HFFc6 (cell line): ENCODE measurements at places on chromosomes 16 and 17. TPM values are rescaled to one million over a fixed set of nuclear protein-coding genes. Genes with fewer than 3 reads are reported as not detected.

Gene TANC2
- total RNA-seq = 69.9 to 85.5 TPM (median 70.2 TPM) in 3 replicates

GRCh38 chr16:57736419-57737351 is 1.1 kb downstream of the KATNB1 start:
- DNase-seq = peak; percentile 78

- no peak for DNase-seq
Measured at GRCh38 chr16:5017678-5017969, 16.1 kb downstream of the NAGPA start.

Gene RASL10B
- 2.2 to 5.0 TPM (median 3.8 TPM) in 3 replicates for total RNA-seq

Gene SLC6A2
- not detected in 3 replicates for total RNA-seq

Gene CCDC78
- total RNA-seq = 3.4 to 4.5 TPM (median 4.1 TPM) in 3 replicates

Gene KRT34
- 67.3 to 256 TPM (median 175 TPM) in 3 replicates for total RNA-seq

DNA sequence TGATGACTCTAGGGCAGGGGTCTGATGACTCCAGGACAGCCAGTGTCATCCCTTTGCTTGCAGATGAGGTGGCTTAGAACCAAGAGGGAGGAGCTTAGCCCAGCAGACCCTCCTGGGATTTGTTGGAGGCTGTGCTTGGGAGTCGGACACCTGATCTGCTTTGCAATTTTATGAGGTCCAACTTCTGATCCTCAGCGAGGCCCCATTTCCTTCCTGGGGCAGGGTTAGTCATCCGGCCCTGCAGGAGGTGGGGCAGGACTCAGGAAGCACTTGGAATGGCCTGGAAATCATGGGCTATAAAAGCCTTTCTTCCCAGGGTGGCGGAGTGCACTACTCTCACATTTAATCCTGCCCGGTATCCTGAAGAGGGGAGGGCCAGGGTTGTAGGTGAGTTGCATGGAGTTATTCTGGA is 168.5 kb downstream of the MSI2 start:
- no peak for DNase-seq

- peak; percentile 68 for DNase-seq
Measured at GRCh38 chr17:50169121-50169764, 3.4 kb downstream of the SGCA start.

- no peak for DNase-seq
Measured at GRCh38 chr16:9843424-9844018, 338.7 kb downstream of the GRIN2A start.

- no peak for DNase-seq
Measured at GRCh38 chr17:48513666-48514455, 16.9 kb downstream of the HOXB1 start.

DNA sequence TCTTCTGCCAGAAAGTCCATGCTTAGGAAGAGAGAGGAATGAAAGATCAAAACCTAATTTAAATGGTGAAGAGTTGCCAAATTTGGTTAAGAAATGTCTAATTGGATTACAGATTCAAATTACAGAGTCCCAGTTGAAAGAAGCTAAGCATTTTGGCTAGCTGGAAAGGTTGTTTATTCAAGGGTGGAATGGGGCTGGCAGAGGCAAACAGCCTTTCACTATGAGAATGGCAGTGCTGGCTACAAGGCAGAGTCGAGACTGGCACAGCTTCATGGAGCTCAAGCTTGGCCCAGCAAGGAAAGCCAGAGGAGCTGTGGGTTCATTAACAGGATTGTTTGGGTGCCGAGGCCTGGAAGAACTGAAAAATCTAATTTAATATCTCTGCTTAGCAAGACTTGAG is 13.6 kb downstream of the MAP3K3 start:
- no peak for DNase-seq

Gene OTOP2
- not detected in 3 replicates for total RNA-seq

Gene SLX1A
- 15.0 to 27.1 TPM (median 20.4 TPM) in 3 replicates for total RNA-seq

DNA sequence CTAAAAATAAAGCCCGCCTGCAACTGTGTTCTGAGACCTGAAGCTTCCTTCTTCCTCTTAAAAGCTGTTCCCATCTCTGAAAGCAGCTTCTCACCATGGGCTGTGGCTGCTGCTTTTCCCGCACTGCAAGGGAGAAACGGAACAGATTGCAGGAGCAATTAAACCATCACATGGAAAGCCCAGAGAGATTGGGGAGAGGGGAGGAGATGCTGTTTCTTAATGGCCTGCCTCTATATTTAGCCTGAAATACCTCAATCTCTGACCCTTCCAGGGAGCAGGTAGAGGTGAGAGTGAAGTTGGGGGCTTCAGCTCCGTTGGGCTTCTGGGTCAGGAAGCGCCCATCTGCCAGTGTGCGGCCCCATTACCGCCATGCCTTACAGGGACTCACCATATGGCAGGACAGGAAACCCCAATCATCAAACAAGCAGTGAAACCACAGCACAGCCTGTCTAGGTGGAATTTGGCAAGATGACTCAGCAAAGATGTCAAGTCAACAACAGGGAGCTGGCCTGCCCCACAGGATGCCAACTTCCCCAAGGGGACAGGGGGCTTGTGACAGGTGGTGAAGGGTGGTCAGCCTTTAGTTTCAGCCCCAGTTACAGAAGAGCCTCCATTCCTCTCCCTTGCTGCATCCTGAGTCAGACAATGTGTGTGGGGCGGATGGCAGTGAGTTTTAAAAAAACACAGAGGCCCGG is 286.6 kb upstream of the CCL2 start:
- no peak for DNase-seq

DNA sequence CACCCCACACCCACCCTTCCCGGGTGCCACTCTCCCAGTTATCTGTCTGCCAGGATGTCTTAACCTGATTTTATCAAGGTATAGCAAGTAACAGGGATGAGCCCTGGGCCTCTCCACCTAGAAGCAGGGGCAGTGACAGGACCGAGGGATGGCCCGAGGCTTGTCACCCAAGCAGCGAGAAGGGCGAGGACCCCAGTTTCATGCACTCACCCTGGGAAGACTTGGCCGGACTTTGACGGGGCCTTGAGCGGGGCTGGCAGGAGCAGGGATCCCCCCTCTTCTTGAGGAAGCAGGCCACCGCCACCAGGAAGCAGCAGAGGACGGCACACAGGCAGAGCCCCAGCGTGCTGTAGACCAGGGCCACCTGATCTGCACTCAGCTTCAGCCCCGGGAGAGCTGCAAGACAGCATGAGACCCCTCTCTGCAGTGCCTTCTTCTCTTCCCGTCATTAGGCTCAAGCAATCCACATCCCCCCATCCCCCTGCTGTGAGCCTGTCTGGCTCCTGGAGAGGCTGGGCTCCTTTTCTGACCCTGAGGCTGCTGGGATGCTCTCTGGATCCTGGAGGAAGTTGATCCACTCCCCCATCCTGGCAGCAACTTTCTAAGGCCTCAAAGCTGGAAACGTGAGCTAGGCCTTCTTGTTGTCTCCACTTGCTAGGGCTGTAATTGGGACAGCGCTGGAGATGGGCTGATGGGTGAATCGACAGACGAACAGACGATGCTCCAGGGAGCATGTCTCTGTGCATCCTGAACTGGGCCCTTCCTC is 31.6 kb downstream of the TNFRSF13B start:
- no peak for DNase-seq

Gene PRR35
- not detected in 2 replicates for total RNA-seq

- DNase-seq = no peak
Measured at GRCh38 chr17:82019690-82020571, 2.7 kb downstream of the CENPX start.

GRCh38 chr17:75088465-75089417 is 987 bp downstream of the SLC16A5 start:
- DNase-seq = peak; percentile 38

GRCh38 chr16:89708481-89708931 is 7.0 kb upstream of the SPATA2L start:
- DNase-seq = no peak

GRCh38 chr17:64017381-64017980 is 3.0 kb downstream of the ICAM2 start:
- no peak for DNase-seq

DNA sequence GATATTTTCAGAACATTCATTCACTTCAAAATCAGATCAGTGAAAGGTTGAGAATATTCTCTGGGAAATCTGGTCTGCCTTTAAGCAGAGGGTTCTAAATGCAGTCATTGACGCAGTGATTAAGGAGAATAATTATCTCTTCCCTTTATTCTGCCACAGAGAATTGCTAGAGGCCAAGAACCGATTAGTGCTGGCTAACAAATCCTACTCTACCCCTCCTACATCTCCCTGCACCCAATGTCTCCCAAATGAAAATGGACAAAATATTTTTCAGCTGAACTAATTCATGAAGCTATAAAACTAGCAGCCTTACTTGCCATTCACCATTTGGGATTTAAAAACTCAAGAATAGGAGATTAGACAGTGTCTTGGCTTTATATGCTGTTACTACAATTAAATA is 185.5 kb upstream of the SOX9 start:
- DNase-seq = no peak

GRCh38 chr17:37485938-37486570 is 3.6 kb upstream of the DUSP14 start:
- no peak for DNase-seq

Gene GNGT2
- total RNA-seq = not detected in 3 replicates

Gene DNAI2
- total RNA-seq = not detected in 3 replicates

DNA sequence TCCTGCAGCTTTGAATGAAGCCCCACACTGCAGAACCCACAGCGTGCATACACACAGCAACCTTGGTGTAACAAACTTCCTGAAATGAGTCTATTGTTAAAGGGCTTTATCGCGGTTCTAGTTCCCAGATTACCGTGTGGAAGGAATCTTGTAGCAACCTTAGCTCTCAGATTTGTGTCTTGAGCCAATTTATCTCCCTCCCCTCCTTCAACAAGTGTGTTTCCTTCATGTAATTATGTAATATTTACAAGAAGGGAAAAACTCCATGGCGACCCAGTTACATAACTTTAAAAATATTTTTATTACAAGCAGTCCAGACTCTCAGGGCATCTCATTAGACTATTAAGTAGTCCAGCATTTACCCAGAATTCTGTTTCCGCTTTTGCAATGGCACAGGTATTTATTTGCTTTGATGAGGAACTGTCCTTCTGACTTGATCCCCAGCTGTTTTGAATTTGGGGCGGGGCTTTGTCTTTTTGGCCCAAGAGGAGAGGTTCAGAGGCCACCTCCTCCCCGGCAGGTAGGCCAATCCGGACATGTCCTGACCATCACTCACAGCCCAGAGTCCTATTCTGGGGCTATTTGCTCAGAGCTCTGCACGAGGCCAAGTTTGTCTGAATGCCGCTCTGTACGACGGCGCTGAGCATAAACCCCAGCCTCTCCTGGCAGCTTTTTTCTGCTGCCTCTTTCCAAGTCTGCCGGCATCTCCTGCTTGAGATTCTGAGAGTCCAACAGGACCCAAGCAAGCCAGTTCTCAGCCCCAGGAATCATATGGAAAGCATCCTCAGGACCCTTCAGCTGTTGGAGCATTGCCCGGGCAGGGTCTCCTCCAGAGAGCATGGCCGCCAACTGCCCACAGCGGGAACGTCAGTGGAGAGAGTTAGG is 35.6 kb downstream of the CLEC16A start:
- DNase-seq = peak; percentile 57

Gene SLC16A13
- 1.6 to 2.9 TPM (median 2.3 TPM) in 3 replicates for total RNA-seq

DNA sequence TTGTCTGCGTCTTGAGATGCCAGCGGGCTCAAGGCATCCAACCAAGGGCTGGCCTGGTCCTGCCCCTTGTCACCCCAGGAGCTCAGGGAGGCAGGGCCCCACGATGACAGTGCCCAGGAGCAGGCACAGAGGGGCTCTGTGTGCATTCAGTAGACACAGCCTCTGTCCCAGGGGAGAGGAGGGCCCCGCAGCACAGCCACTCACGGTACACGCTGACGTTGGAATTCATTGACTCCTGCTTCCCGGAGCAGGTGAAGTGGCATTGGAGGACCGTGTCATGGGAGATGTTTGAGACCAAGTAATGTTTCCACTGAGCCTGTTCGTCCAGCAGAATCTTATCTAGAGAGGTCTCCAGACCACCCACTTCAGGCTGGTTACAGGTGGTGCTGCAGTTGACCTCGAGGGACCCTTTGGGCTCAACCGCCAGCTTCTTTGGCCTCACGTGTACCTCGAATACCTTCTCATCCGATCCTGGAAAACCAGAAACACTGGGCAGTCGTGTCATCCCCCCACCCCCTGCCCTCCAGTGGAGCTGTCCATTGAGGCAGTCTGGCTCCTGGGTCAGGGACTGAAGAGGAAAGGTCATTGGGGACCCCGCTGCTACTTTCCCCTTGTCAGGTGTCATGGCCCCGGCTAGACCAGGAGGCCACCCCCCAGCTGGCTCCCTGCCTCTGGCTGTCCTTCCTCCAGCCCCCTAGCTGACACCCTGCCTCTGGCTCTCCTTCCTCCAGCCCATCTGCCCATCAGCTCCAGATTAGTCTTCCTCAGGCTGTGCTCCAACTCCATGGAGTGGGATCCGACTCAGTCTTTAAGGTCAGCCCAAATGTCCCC is 7.0 kb downstream of the PRR29 start:
- no peak for DNase-seq

DNA sequence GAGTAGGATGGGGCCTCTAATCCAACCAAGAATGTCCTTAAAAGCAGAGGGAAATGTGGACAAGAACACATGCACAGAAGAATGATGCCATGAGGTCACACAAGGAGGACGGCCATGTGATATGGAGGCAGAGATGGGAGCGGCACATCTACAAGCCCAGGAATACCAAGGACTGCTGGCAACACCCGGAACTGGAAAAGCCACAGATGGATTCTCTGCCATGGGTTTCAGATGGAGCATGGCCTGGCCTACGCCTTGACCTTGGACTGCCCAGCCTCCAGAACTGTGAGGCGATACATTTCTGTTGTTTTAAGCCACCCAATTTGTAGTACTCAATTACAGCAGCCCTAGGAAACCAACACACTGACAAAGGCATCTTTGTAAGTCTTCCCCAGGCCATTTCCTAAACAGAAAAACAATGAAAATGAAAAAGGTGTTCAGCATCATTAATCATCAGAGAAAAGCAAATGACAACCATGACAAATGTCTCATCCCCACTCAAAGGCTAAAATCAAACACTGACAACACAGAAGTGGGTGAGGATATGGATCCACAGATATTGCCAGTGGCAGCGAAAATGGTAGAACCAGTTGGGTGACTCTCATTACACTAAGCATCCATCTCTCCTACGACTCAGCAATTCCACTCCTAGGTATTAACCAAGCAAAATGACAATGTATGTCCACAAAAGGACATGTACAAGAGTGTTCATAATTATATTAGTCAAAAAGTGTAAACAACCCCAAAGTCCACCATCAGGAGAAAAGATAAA is 76.9 kb upstream of the CNEP1R1 start:
- no peak for DNase-seq

GRCh38 chr16:75804368-75804767 is 78.1 kb upstream of the CPHXL start:
- DNase-seq = no peak

Gene PIGQ
- total RNA-seq = 34.9 to 39.5 TPM (median 35.4 TPM) in 3 replicates

GRCh38 chr16:48075398-48075797 is 80.4 kb downstream of the ABCC12 start:
- peak; percentile 65 for DNase-seq

GRCh38 chr17:17781591-17782496 is 54.9 kb downstream of the SREBF1 start:
- DNase-seq = peak; percentile 29

Gene HEATR9
- total RNA-seq = not detected in 3 replicates

Gene TCAP
- total RNA-seq = 0.14 to 0.50 TPM (median 0.39 TPM) in 3 replicates

- DNase-seq = peak; percentile 73
Measured at GRCh38 chr17:66383333-66383732, 80.9 kb downstream of the PRKCA start.

Gene CCL3
- not detected in 2 replicates for total RNA-seq

- no peak for DNase-seq
Measured at GRCh38 chr17:77646046-77646430, 312.5 kb upstream of the TNRC6C start.

- no peak for DNase-seq
Measured at GRCh38 chr17:68616334-68616733, 15.2 kb upstream of the FAM20A start.

Gene SMARCD2
- total RNA-seq = 45.3 to 49.1 TPM (median 47.9 TPM) in 3 replicates
